Spinal cord (tissue), 10 donors: ENCODE measurements at places on chromosomes 5 and 9. TPM values are rescaled to one million over a fixed set of nuclear protein-coding genes. Genes with fewer than 3 reads are reported as not detected.

Gene EDIL3
- 70.2 TPM for total RNA-seq

DNA sequence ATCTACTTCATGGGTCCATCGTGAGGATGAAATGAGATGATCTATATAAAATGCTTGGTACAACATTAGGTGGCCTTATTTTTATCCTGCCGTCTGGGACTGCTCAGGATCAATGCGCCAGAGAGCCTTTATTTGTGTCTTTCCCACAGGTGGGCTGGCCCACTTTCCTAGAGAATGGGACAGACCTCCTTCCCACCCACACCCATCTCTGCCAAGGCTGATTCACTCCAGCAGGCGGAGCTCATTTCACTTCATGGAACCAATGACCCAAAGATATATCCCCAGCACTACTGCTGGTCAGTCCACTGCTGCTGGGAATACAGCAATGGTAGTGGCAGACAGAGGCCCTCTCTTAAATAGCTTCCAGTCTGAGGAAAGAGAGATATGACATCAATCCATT lies 35.7 kb downstream of the TGFBI start:
- no peak for DNase-seq

- DNase-seq: no peak
Observed at GRCh38 chr5:75108931-75109596, 56.7 kb upstream of the GCNT4 start.

GRCh38 chr5:33268374-33268773 lies 172.4 kb upstream of the TARS1 start:
- no peak for DNase-seq

DNA sequence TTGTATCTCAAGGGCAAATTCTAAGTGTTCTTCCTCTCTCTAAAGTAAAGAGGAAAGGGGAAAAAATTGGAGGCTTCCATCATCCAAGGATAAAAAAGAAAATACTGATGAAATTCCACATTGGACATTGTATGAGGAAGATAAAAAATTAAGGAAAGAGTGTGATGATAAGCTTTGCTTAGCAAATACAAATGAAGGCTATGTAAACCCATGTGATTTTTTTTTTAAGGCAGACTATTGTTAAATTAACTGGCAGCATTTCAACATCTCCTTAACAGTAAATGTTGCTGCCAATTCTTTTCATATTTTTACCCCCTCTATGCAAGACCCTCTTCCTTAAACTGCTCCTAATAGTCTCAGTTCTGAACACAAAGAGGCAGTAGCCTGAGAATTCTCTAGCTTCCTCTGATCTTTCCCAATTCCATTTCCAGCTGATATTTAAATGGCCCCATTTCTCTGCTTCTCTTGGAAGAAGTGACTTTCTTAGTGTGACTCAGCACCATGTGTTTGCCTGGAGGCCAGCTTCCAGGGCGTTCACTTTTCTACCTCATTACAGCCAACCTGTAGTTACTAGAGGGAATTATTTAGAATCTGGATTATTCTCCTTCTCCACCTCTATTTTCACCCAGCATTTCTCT lies 159.7 kb downstream of the TLE1 start:
- DNase-seq: no peak

Gene GABRA1
- 5.5 TPM for total RNA-seq

Gene CCDC69
- total RNA-seq: 2.4 TPM

- no peak for DNase-seq
Observed at GRCh38 chr9:121797081-121797480, 145.6 kb downstream of the DAB2IP start.

DNA sequence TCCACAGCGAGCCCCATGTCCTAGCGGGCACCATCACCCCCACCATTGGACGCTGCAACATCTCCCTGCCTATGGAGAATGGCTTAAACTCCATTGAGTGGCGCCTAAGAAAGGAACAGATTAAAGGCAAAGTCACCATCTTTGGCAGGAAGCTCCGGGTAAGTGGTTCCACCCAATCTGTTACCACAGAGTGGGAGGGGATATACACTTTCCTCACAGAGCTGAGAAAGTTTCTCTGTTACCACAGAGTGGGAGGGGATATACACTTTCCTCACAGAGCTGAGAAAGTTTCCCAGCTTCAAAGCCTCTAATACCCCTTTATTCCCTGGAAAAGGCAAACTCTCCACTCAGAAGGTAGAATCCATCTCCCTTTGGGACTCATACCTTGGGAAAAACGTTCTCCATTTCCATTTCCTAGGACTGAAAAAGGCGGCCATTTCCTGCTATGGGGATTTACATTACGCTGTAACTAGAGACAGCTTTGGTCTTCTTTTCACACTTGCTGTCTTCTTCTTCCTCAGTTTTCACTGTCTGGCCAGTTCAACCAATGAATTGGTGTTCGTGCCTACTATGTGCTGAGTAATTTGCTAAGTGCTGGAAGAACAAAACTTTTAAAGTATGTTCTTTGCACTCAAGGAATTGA lies 63.4 kb upstream of the WWC1 start:
- DNase-seq: no peak

DNA sequence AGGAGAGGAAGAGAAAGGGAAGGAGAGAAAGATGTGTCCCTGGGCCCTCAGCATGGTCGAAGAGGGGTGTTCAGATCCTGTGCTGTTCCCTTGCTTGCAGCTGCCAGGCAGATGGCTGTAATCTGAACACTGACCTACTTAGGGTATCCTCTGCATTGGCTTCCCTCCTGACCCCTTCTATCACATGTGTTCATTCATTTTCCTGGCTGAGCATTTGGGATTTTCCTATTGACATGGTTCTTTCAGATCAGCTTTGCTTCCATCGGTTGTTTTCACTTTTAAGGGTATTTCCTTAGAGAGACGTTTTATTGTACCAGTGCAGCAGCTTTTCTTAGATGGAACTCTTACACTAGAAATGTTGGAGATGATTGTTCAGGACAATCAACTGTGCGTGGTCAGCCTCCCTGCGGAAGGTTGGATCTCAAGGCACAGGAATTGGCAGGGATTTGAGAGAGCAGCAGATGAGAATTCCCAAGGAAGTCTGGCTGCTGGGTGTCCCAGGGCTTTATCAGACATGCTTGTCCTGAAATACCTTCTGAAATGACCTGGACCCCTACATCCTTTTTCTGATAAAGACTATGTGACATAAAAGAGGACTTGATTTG lies 26.0 kb downstream of the ACTBL2 start:
- no peak for DNase-seq

Gene PCDHB11
- total RNA-seq: 9.7 TPM

Gene SLC4A9
- 0.30 TPM for total RNA-seq

DNA sequence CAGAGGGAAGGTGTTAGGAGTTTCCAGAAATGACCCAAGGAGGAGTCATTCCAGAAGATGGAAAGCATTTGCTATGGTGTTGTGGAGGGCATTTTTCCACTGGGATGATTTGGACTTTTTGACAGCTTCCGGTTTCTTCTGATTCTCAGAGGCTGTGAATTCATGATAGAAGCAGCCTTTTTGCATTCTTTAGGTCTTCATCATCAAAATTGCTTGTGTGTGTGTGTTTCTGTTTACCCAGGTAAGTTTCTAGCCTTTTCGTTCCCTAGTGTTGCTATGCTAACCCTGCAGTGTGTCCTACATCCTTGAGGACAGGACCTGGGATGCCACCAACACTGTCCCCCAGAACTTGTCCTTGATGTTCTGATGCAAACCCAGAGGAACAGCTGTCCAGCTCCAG lies 19.6 kb downstream of the IRX1 start:
- DNase-seq: no peak

- DNase-seq: no peak
Observed at GRCh38 chr9:37952731-37953130, 48.8 kb upstream of the SLC25A51 start.

Gene CNTNAP3B
- 22.4 TPM for total RNA-seq

Gene SLC9A3
- total RNA-seq: 2.3 TPM

Gene SV2C
- total RNA-seq: 16.2 TPM

Gene ADGRV1
- 114 TPM for total RNA-seq

DNA sequence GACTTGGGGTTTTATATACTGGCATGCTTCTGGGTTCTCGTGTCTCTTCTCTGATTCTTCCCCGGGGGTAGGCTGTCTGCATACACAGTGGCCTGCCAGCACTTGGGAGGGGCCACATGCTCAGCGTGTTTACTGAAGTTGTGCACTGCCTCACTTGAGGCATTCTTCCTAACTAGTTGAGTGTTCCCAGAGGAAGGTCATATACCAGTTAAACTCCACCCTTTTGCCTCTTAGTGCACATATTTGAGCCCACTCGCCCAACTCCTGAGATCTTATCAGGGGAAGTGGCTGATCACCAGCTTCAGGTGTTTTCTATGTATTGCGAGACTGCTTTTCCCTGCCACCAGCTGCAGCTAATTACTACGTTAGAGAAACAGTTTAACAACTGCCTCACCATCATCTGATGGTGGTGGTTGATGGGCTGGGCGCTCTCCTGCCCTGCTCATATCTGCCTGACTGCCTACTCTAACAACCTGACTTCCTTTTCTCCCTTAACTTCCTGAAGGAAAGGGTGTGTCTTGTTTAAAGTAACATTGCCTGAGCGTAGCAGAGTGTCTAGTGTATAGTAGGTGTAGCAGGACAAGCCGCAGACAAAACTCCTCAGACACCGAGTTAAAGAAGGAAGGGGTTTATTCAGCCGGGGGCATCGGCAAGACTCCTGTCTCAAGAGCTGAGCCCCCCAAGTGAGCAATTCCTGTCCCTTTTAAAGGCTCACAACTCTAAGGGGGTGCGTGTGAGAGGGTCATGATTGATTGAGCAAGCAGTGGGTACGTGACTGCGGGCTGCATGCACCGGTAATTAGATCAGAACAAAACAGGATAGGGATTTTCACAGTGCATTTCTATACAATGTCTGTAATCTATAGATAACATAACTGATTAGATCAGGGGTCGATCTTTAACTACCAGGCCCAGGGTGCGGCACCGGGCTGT lies 60.1 kb upstream of the CLINT1 start:
- no peak for DNase-seq
